ENCODE measurements at places on chromosomes 4 and X.
A peak's percentile ranks its signal among the peaks of the same experiment; 100 is the strongest.

GRCh38 chr4:136831553-136831952, 700.7 kb downstream of the PCDH18 start:
- no peak for DNase-seq

DNA sequence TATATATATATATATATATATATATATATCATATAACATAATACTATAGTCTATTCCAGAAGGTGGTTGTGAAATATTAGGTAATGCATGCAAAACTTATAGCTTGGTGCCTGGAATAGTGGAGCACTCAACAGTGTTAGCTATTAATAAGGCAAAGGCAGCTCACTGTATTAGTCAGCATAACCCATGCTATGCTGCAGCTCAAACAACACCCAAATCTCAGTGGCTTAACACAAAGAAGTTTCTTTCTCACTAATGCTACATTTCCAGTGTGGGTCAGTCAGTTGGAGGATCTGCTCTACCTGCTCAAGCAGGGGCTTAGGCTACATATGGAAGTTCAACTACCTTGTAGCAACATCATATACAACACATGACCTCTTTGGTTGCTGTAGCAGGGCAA, 5.2 kb upstream of the RPGR start:
- DNase-seq = no peak

- DNase-seq = no peak
Observed at GRCh38 chr4:1445716-1446445, 39.6 kb upstream of the NKX1-1 start.

- DNase-seq = peak; percentile 99
Observed at GRCh38 chr4:152981278-152981677, 45.2 kb downstream of the FHDC1 start.

- peak; percentile 37 for DNase-seq
Observed at GRCh38 chrX:41906515-41907187, 16.7 kb downstream of the CASK start.

GRCh38 chr4:152458801-152459302, 77.0 kb downstream of the FBXW7 start:
- DNase-seq = no peak

- DNase-seq = no peak
Observed at GRCh38 chr4:164952551-164952950, 24.9 kb downstream of the TRIM61 start.

GRCh38 chr4:169124661-169125060, 114.6 kb upstream of the CBR4 start:
- no peak for DNase-seq

DNA sequence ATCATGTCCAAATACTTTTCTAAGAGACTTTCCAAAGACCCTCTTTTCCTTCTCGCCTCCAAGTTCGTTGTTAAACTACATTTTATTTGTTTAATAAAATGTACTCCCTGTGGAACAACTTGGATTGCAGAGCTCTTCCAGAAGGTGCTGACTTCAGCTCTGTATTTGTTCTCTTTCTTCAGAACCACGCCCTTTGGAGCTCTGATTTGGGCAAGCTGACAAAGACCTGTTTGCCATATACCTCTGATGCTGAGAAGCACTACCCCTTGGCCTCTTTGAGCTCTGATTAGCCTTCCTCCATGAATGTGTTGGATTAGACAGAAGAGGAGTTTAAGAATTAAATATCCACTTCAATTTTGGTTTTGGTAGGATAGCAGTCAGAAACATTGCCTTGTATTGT, 815.1 kb upstream of the POU3F4 start:
- no peak for DNase-seq

GRCh38 chrX:45850775-45851433, 650.2 kb upstream of the DIPK2B start:
- DNase-seq = no peak

DNA sequence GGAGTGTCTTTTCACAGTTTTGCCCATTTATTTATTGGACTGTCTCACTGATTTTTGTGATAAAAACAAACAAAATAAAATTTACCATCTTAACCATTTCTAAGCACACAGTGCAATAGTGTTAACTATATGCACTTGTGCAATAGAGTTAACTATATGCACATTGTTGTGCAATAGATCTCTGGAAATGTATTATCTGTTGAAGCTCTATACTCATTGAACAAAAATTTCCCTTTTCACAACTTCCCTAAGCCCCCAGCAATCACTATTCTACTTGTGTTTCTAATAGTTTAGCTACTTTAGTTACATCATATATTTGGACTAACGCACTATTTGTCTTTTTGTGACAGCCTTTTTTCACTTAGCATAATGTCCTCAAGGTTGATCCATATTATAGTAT, 59.7 kb upstream of the BEX4 start:
- no peak for DNase-seq

GRCh38 chrX:104913348-104913747, 307.1 kb downstream of the TEX13A start:
- DNase-seq = no peak

- DNase-seq = no peak
Observed at GRCh38 chr4:122150931-122151330, 1.2 kb upstream of the BLTP1 start.

DNA sequence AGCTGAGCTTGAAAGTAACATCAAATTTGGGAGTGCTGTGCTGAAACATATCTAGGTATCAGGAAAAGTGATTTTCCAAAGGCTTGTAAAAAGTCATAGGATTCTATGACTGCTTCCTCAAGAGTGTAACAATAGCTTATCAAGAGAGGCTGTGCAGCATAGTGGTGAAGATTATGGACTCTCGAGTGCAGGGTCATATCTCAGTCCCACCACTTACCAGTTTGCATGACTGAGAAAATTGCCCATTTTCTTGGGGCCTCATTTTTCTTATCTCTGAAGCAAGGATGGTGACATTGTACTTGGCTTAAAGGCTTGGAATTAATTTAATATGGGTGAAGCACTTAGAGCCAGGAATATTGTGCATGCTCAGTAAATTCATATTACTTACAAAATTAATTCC, 57.2 kb downstream of the AFF1 start:
- no peak for DNase-seq

- no peak for DNase-seq
Observed at GRCh38 chr4:137602436-137602835, 70.1 kb upstream of the PCDH18 start.

- DNase-seq = no peak
Observed at GRCh38 chrX:6708676-6709380, 173.9 kb upstream of the VCX3A start.

DNA sequence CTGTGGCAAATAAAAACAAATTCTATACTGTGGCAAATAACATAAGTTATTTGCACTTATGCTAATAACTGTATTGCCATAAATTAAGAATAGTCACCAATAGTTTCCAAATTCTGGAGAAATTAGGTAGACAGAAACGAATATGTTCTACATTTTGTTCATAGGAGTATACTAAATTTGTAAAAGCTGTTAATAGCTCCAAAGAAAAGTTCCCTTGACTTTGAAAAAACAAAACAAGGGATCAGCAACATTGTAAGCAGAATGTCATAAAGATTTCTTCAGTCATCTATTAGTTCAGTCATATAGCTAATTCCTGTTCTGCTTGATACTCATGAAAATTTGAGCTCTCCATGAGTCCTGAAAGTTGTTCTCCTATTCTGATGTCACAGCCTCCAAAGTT, 1472.8 kb downstream of the C4orf33 start:
- no peak for DNase-seq

- DNase-seq = no peak
Observed at GRCh38 chr4:183397741-183398297, 46.6 kb upstream of the CDKN2AIP start.

DNA sequence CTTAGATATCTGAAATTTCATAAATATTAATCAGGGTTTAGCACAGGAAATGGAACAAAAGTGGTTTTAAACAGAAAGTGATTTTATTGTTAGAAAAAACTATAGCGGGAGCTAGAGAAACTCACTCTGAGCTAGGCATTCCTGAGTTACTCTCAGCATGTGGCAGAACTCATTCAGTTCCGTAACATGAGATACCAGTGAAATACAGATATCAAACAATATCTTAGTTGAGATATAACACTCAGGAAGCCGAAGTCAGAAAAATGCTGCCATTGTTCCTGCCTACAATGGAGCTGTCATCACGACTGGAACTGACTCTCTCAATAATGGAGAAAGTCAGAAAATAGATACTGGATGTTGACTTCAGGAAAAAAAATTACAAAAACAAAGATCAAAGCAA, 1428.7 kb downstream of the PCDH18 start:
- DNase-seq = no peak

DNA sequence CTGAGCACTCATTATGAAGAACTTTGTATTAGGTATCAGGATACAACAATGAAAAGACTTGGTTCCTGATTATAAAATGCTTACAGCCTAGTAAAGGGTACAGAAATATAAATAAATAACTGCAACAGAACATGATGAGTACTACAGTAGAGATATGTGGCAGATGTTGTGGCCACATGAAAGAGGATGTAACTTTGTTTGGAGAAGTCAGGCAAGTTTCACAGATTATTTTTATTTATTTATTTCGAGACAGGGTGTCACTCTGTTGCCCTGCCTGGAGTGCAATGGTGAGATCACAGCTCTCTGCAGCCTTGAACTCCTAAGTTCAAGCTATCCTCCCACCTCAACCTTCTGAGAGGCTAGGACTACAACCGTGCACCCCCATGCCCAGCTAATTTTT, 15.8 kb upstream of the UBE2K start:
- no peak for DNase-seq

DNA sequence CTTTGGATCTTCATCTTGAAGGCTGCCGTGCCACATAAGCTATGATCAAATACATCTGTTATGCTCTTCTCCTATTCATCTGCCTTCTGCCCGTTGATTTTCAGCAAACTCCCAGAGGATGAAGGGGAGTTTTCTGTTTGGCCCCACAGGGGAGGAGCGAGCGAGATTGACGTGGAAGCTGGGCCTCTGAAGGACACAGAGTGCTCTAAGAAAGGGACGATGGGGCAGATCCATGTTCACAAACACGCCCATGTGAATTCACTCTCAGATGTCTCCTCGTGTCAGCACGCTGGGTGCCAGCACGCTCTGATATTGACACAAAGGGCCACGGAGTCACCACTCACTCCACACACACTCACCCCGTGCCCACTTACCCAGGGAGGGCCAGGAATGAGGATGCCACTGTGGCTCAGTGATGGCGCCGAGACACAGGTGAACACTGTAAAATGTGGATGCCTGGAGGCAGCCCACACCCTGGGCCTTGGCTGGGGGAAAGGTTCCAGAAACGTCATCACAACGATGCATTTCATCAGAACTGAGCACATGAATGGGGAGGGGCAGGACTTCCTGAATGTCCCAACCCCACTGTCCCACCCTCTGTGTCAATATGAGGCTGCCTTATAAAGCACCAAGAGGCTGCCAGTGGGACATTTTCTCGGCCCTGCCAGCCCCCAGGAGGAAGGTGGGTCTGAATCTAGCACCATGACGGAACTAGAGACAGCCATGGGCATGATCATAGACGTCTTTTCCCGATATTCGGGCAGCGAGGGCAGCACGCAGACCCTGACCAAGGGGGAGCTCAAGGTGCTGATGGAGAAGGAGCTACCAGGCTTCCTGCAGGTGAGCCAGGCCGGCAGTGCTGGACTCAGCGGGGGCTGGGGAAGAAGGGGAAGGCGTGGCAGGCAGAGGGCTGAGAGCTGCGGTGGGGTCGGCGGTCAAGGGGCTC, at the start of gene S100P:
Gene S100P (plus strand): TSS at position 648 of the 946 bp plus-strand sequence. CDS start 55 bp downstream, at position 703.
- no peak for DNase-seq

- no peak for DNase-seq
Observed at GRCh38 chr4:1243451-1244080, 5.4 kb downstream of the CTBP1 start.

GRCh38 chr4:69658133-69658532, 5.1 kb upstream of the UGT2A1 start:
- no peak for DNase-seq

- DNase-seq = no peak
Observed at GRCh38 chrX:40552768-40553167, 28.0 kb upstream of the ATP6AP2 start.

DNA sequence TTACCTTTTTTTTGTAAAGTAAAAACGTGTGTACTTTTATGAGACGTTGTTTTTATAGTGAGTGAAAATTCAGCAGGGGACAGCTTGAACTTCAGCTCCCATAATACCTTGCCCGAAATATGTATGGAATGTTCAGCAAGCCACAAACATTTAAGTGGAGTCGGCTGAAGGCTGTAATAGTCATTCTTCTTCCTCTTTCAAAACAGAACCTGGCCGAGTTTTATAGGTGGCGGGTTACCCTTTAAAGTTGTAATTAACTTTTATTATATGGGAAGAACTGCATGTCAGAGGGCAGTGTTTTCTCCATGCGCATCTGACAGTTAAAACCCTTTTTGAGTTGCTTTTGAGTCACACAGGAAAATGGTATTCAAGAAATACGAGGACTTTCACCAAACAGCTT, 50.7 kb downstream of the CLDN34 start:
- peak; percentile 77 for DNase-seq

Data from NCI-H226 (cell line).